ENCODE measurements at places on chromosomes 12 and 14.
A peak's percentile ranks its signal among the peaks of the same experiment; 100 is the strongest.

GRCh38 chr14:90805662-90806540, 10.3 kb downstream of the TTC7B start:
- no peak for DNase-seq

- no peak for DNase-seq
Observed at GRCh38 chr12:88450136-88450535, 130.1 kb downstream of the KITLG start.

- DNase-seq, result no peak
Observed at GRCh38 chr14:100664841-100665510, 61.7 kb upstream of the DLK1 start.

- DNase-seq, result no peak
Observed at GRCh38 chr12:6234906-6235305, 34.7 kb downstream of the CD9 start.

DNA sequence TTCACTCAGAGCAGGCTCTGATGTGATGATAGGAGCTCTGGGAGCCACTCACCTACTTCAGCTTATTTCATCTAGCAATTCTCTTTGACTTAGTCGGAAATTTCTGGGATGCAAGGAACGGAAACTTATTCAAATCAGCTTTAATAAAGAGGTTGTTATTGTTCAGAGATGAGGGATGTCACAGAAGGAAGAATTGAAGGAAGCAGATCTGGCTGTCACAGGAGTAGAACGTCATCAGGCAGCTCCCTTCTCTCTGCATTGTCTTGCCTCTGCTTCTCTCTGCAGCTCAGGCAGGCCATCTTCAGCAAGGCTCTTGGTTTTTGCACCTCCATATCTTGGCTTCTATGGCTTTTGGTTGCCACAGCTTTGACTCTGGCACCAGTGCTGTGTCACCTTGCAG, 7.6 kb upstream of the TMEM30B start:
- DNase-seq, result no peak

DNA sequence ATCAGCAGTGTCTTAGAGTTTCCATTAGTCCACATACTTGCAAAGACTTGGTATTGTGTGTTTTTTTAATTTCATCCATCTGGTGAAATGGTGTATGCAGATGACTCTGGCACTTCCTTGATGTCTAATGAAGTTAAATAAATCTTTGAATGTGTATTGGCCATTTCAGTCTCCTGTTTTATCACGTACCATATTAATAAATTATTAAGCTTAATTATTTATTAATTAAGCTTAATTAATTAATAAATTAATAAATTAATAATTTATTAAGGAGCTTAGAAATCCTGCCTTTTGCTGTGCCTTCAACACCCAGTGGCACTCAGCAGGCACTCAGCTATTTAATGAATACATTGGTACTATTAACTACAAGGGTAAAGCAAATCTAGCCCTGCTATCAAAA, 18.2 kb downstream of the PDZRN4 start:
- no peak for DNase-seq

GRCh38 chr14:70655110-70655826, 13.6 kb downstream of the TTC9 start:
- DNase-seq, result peak; percentile 55

- no peak for DNase-seq
Observed at GRCh38 chr14:64841121-64841651, 38.5 kb downstream of the SPTB start.

- no peak for DNase-seq
Observed at GRCh38 chr12:69211160-69211559, 28.2 kb upstream of the CPSF6 start.

- DNase-seq, result no peak
Observed at GRCh38 chr14:23380976-23381375, 4.1 kb downstream of the CMTM5 start.

DNA sequence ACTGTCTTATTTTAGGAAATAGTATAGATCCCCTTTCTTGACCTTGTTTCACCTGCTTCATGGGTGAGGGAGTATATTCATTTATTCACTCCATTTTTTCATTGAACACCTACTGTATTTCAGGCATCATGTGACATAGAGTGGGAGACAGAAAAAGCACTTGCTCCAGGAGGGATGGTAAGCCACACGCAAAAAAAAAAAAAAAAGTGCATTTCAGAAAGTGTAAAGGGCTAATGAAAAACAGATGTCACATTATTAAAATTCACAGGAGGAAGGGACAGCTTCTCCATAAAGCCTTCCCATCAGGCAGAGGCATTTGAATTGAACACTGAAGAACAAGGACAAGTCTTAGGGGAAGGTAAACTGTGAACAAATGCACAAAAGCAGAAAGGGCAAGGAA, 7.5 kb downstream of the SLC8A3 start:
- no peak for DNase-seq

DNA sequence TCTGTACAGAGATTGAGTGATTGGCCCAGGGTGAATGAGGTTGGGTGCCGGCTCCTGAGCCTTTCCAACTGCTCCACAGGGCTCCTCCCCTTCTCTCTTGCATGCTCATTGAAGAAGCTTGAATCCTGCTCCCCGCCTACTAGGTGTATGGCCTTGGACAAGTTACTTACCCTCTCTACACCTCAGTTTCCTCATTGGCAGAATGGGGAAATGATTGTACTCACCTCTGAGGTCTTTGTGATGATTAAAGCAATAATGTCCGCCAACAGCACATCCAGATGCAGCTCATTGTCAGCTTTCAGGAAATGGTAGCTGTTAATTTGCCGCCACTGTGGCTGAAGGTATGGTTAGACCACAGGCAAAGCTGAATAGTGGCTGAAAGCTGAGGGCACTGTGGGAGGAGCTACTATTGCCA, 174.1 kb downstream of the CRADD start:
- DNase-seq, result no peak

DNA sequence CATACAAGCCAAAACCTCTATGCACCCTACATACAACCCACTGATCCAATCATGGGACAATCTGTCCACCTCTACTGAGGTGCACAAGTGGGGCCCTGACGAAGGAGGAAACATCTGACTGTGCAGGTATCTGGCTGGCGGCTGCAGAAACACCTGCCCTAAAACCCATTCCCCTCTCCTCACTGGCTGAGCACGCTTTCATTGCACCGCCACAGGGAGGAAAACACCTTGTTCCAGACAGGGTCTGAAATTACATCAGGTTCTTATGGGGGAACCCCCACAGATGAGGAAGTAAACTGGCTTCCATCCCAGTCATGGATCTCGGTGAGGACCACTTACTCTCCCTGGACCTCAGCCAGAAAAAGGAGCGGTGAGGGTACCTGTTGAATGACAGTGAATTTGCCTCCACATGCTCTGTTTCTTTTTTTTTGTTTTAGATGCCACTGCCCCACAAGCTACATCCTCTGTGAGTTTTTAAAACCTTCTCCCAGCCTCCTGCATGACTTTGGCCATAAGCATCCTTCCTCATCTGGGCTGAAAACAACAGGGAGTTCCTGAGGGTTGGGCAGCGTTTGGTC, 23.8 kb upstream of the DGLUCY start:
- DNase-seq, result no peak

DNA sequence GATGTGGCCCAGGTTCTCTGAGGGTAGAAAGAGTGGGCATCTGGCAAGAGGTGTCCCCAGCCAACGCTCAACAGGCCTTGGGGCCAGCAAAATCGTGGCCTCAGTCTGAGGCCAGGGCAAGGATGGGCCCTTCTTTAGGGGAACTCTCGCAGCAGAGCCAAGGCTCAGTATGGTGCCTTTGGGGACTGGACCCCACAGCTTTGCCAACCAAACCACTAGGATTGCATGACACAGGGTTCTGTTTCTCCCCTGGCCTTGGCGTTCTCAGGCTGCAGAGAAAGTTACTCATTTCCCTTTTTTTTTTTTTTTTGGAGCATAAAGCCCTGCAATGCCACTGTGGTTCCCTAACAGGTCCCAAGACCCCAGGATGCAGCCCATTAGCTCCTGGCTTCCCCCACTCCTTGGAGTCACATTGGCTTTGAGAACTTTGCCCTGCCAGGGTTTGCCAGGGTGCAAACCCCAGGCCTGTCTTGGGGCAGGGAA, 100.6 kb downstream of the LGMN start:
- DNase-seq, result no peak

- DNase-seq, result no peak
Observed at GRCh38 chr12:69022674-69023073, 89.7 kb upstream of the CPM start.

- DNase-seq, result no peak
Observed at GRCh38 chr14:65403231-65403630, 9.3 kb upstream of the FUT8 start.

DNA sequence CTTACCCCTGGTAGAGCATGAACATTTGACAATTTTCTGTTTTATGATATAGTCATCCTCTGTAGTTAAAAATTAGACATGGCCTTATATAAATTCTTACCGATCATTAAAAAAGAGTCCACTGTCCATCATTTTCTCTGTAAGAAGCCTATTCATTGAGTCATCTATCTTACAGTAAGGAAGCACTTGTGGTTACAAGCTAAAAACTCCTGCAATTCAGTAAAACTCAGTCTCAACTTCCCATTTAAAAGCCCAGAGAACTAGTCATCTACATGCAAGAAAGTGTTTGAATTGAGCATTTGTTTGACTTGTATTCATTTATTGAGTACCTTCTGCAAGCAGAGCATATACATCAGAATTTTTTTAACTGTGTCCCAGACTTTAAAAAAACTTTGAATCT, 63.3 kb downstream of the GTF2A1 start:
- DNase-seq, result no peak

- no peak for DNase-seq
Observed at GRCh38 chr12:132281038-132281437, 48.4 kb downstream of the GALNT9 start.

- DNase-seq, result no peak
Observed at GRCh38 chr12:52537101-52537500, 15.8 kb downstream of the KRT71 start.

DNA sequence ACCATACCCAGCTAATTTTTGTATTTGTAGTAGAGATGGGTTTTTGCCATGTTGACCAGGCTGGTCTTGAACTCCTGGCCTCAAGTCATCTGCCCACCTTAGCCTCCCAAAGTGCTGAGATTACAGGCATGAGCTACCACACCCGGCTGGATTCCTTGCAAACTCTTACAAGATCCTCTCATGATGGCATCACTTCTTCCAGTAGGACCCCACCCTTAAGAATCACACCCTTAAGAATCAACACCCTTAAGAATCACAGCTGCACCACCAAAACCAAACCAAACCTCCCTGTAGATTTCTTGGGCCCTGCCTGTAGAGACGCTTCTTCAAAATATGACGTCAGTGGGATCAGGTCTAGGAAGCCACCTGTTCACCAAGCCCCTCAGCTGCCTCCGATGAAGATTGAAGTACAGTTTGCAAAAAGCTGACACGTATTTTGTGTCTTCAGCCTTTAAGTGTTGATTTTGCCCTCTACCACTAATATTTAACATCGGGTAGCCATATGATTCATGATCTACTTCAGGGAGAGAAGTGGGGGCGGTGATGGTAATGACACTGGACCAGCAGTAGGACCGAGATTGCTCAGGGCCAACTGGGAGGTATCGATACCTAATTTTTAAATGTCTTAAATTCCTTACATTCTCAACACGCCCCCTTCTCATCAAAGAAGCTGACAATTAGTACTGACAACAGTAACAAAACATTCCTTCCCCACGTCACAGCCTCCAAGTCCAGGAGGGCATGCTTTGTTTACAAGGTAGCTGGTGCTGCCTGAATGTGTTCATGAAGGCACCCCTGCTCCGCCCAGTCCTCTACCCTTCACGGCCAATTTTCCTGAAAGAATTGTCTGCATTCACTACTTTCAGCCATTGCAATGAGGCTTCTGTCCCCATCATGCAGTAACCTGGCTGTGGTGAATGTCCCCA, 57.2 kb downstream of the ESRRB start:
- DNase-seq, result no peak

DNA sequence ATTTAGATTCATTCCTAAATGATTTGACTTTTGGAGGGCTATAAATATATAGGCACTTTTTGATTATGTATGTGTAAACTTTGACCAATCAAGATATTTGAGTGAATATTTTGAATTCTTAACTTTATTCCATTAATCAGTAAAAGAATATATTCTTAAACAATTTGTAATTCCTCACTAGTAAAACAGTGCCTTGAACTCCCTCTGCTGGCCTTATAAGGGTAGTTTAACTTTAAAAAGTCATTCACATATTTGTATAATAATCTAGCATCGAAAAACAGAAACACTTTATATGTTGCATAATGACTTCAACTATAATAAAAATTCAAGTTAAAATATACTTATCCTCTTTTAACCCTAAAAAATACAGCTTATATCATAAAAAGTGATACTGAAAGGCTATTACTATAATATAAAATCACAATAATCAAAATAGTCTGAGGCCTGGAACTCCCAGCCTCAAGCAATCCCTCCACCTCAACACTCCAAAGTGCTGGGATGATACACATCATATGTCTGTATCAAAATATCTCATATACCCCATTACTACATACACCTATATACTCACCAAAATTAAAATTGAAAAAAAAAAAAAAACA, 31.2 kb downstream of the CCDC59 start:
- no peak for DNase-seq

GRCh38 chr14:60196291-60196690, 31.1 kb upstream of the DHRS7 start:
- DNase-seq, result no peak

DNA sequence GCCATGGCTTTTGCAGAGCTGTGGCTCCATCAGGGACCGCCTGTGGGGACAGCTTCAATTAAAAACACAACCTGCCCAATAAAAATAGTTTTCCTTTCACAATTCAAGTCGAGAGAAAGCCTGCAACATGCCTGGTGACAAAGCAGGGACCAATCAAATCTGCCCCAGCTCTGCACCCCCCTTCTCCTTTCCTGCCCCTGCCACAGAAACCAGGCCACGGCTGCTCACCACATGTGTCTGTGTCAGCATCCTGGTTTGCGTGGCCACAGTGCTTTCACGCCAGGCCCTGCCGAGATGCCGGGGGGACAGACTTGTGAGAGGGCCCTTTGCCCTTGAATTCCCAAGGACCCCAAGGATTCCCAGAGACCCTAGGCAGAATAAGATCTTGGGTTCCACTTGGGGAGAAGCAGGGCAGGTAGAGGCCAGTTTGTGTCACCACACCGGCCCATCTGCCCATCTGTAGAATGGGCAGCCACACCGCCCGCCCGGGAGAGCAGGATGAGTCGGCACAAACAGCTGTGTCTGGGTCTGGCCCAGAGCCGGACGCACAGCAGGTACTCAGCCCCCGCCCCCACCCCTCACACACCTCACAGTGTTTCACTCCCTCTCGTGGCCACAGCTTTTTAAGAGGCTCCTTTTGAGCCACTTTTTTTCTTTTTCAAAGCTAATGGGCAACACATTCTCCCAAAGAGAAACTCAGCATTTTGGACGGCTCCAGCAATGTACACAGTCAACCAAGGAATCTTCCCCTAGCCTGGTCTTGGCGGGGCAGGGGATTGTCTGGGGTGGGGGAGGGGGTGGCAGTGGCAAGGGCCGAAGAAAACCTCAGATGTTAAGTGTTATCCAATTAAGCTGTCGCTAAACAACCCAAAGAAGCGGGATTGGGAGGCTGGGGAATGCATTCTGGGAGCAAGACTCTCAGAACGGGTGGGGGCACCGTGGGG, 41.5 kb downstream of the BCL11B start:
- DNase-seq, result peak; percentile 69

DNA sequence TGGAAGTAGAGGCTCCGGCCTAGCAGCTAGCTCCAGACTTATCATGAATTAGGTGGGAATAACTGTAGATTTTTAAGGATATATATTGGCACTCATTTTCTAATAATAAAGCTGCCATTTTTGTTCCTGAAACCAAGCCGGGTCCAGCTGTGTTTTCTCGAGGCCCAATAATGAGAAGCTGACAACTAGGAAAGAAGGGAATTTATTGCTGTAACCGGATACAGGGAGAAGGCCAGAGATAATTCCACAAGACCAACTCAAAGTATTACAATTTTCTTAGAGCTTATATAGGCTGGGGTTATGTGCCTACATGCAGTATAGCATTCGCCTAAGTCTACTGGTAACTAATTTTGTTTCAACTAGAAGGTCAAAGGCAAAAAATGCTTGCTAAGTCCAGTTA, 122.3 kb upstream of the FBXO33 start:
- DNase-seq, result no peak
